NCI-H2227 treated with DMSO at 0.1 percent for 48 hours (cell line): ENCODE measurements at places on chromosomes 12 and 14.

- no peak for DNase-seq
These were observed 9.7 kb downstream of the NRIP2 start for GRCh38 chr12:2825132-2825531.

DNA sequence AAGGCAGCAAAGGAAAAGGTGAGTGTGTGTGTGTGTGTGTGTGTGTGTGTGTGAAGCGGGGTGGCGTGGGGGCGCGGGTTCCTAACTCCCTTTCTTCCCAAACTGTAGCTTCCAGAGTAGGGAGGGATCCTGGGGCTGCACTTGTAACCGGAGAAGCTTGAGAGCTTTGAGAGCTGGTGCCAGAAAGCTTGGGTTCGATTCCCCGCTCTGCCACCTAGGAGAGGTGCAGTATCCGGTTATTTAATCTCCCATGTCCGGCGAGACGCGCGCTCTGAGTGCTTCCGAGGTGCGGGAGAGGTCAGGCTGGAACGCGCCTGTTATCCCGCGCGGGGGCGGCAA lies 7.2 kb upstream of the RACGAP1 start:
- no peak for DNase-seq

- DNase-seq, result no peak
These were observed 7.1 kb upstream of the PRPH start for GRCh38 chr12:49287876-49288275.

DNA sequence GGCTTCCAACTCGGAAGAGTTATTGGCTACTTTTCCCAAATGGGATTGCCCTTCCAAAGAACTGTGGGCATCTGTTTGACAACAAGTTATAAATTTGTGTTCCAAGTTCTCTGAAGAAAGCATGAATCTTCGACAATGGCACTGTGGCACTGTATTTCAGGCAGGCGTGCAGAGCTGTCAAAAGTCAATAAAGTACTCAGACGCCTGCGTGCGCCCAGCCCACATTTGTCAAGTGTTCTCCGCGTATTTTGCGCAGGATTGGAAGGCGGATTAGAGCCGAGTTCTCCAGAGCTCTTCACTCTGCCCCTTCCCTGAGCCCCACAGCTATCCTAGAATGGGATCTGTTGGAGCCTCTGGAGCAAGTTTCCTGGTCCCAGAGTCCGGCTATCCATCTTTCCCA lies 103.2 kb downstream of the SLC25A47 start:
- peak; percentile 10 for DNase-seq

- DNase-seq, result no peak
These were observed 4.1 kb downstream of the NFYB start for GRCh38 chr12:104133866-104134265.

DNA sequence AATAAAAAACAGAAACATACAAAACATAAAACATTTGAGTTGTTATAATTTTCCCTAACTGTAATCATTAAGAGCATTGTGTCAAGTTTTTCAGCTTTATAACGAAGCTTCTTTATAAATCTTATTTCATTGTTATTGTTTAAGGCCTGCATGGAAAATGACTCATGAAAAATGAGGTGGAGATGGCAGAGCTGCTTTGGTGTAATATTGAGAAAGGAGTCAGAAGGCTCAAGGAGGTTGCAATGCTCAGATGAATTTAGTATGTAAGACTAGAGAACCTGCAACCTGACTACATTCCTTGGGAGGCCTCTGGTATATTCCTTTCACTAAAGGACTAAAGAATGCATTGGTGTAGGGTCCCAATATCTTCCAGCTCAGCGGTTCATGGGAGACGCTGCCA lies 61.5 kb downstream of the TMEM30B start:
- no peak for DNase-seq
